ENCODE measurements at places on chromosomes 5 and 9.

- DNase-seq, result no peak
These were observed 297.8 kb downstream of the CWC27 start for GRCh38 chr5:65066387-65067146.

DNA sequence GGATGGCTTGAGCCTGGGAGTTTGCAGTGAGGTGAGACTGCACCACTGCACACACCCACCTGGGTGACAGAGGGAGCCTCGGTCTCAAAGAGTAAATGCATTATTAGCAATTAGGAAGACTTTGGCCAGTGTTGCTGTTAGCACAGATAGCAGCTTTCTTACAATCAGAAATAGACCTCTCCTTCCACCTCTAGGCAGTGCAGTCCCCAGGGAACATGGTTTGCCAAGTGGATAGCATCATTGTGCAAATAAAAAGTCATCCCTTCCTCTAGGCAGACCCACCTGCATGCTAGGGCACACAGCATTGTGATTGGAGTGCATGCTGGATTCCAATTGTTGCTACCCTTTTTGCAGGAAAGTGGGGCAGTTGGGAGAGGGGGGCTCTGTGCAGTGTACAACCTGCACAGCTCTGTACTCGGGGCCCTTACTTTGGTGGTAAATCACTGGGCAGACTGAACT, 77.9 kb upstream of the KLF9 start:
- no peak for DNase-seq

DNA sequence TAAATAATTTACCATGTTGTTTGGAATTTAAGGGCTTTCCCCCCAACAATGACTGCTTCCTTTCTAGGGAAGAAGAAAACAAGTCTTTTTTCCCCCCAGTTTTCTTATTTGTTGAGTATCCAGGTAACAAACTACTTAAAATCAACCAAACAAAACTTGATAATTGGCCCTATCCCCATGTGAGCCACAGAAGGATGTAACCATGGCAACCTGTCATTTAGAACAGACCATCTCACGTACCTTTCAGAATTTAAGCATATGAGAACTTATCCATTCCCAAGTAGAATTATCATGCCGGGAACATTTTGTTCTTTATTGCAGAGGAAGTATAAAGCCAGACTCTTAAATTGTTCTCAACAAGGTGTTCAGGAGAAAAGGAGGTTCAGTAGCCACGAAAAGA, 392.3 kb downstream of the CETN3 start:
- DNase-seq, result no peak

- no peak for DNase-seq
These were observed 135.9 kb upstream of the FBN2 start for GRCh38 chr5:128673970-128674369.

DNA sequence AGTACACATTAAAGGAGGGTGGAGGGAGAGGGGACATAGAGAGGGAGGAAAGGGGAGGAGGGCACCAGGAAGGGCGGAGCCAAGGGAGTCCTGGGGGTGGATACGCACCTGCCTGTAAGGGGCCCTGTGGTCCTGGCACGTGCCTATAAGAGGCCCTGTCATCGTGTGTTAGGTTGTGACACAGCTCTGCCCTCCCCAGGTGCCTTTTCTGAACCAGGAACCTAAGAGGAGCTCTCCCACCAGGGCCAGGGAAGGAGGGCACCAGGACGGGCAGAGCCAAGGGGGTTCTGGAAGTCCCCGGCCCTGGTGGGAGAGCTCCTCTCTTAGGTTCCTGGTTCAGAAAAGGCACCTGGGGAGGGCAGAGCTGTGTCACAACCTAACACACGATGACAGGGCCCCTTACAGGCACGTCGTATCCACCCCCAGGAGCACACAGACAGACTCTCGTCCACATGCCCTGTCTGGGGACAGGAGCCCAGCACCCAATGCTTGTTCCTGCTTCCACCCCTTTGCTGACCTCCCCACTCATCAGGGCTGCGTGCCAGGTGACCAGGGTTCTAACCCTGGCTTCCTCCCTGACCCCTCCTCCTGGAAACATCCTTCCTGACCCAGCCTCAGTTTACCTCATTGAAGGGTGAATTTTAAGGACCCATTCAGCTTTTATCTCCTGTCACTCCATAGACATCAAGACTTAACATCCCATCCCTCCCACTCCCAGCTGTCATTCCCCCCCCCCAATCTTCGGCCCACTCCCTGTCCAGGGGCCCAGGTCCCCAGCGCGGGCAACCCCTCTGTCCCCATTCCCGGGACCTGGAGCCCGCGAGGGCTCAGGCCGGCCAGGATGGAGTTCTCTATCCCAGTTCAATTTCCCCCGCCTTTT, 12.9 kb upstream of the OLFM1 start:
- DNase-seq, result no peak

- no peak for DNase-seq
These were observed 35.1 kb upstream of the PCA3 start for GRCh38 chr9:76729116-76729515.

GRCh38 chr5:180343110-180343830, 9.9 kb downstream of the GFPT2 start:
- DNase-seq, result no peak

DNA sequence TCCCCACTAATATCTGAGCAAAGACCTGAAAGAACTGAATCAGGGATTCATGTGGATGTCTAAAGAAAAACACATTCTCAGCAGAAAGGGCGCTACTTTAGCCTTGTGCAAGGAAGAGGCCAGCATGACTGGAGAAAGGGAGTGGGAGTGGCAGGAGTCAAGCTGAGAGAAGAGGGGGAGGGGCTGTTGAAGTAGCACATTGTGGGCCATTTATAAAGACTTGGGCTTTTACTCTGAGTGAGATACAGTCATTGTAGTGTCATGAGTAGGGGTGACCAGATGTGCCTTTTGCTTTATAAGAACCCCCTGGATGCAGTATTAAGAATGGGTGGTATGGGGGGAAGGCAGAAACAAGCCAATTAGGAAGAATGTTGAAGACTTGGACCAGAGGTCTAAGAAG, 452.8 kb downstream of the ENC1 start:
- DNase-seq, result no peak

GRCh38 chr9:86246752-86247161, 12.7 kb downstream of the C9orf153 start:
- no peak for DNase-seq

- DNase-seq, result no peak
These were observed 58.2 kb upstream of the CKS2 start for GRCh38 chr9:89252651-89253267.

DNA sequence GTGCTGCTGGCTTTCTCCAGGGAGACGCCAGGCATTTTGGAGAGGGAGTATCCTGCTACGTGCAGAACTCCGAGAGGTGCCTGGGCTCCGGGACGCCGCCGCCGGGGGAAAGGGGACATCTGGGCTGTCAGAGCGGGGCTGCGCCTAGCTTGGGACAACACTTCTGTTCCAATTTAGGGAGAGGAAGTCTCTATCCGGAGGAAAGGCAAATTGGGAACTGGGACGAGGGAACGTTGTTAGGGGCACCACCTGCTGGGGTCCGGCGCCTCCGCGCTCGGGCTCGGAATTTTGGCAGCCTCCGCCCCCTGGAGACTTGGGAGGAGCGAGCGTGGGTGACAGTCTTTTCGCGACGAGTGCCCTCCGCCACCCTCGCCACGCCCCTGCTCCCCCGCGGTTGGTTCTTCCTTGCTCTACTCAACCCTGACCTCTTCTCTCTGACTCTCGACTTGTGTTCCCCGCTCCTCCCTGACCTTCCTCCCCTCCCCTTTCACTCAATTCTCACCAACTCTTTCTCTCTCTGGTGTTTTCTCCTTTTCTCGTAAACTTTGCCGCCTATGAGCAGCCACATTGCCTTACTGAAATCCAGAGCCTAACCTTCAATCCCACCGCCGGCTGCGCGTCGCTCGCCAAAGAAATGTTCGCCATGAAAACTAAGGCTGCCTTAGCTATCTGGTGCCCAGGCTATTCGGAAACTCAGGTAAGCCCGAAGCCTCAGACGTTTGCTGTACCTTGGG, 1.6 kb downstream of the TSLP start:
- DNase-seq, result no peak
